ENCODE measurements at places on chromosomes 7 and 10. TPM values are rescaled to one million over a fixed set of nuclear protein-coding genes. Genes with fewer than 3 reads are reported as not detected.

MTERF1 gene
- total RNA-seq: 13.3 TPM

SPDYE8 gene
- not detected for total RNA-seq

CDH23 gene
- 3.1 TPM for total RNA-seq

OR6V1 gene
- total RNA-seq: not detected

CALML5 gene
- not detected for total RNA-seq

TACC2 gene
- 92.5 TPM for total RNA-seq
